ENCODE measurements at places on chromosomes 2 and 18.

GRCh38 chr18:74957588-74958224 is 251.2 kb downstream of the PTGR3 start:
- no peak for DNase-seq

DNA sequence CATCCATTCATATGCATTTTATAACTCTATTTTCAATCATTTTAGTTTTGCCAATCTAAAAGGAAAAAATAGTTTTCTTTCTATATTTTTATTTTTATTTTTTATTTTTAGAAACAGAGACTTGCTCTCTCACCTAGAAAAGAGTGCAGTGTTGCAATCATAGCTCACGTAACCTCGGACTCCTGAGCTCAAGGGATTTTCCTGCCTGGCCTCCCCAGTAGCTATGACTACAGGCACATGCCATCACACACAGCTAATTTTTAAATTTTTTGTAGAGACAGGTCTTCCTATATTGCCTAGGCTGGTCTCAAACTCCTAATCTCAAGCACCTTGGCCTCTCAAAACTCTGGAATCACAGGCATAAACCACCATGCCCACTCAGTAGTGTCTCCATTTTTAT is 125.5 kb upstream of the XIRP2 start:
- no peak for DNase-seq

DNA sequence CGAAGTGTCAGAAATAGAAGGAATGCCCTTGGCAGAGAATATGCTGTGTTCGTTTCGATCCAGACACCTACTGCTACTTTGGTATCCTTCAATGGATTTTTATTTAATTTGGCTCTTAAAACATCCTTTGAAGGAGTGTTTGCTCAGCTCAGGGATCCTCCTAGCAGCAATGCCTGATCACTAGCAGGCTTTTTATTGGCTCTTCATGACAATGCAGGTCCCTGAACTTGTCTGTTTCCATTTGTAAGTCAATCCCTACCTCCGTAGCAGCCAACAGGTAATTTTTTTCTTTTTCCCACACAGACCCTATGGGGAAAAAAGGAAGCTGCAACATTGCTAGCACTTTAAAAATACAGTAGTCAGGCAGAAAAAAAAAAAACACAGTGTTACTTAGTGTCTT is 366.2 kb upstream of the LRRTM1 start:
- DNase-seq = peak; percentile 21

DNA sequence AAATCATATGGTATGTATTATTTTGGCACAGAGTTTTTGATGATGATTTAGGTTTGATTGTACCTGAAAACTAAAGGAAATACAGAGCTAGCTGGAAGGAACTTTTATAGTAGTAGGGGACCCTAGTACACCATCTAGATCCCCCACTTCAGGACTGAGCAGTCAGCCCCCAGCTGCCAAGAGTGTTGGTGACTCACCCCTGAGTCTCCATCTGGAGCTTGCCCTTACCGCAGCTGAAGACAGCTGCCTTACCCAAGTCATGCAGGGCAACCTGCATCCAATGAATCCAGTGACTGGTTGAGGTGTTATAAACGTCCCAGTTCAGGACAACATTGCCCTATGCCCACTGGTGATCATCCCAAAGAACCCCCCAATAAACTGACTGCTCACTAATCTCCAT is 15.3 kb downstream of the PMS1 start:
- no peak for DNase-seq

- DNase-seq = peak; percentile 26
Observed at GRCh38 chr2:207352978-207353671, 176.6 kb upstream of the CREB1 start.

DNA sequence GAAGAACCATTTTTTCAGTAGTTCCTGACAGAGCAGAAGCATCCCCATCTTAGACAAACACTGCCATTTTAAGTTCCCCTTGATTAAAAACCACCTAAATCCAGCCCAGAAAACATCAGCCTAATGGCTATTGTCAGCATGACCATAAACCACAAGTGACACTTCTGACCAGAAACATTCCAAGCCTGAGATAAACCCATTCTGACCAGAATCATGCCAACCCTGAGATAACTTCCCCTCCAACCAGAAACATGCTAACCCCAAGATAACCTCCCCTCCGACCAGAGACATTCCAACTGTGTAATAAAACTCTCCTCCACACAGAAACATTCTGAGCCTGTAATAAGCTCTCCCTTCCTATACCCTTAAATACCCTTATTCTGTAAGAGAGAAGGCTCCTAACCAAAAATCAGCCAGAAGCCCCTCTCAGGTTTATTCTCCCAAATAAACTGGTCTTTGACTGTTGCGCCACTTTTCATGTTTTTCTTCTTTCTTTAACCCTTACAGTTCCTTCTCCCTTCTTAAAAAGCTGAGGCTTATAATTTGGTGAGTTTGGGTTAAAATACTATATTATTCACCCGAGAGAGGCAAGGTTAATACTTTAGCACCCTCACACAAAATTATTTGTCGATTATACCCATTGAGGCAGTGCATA is 149.7 kb downstream of the HNMT start:
- DNase-seq = no peak

DNA sequence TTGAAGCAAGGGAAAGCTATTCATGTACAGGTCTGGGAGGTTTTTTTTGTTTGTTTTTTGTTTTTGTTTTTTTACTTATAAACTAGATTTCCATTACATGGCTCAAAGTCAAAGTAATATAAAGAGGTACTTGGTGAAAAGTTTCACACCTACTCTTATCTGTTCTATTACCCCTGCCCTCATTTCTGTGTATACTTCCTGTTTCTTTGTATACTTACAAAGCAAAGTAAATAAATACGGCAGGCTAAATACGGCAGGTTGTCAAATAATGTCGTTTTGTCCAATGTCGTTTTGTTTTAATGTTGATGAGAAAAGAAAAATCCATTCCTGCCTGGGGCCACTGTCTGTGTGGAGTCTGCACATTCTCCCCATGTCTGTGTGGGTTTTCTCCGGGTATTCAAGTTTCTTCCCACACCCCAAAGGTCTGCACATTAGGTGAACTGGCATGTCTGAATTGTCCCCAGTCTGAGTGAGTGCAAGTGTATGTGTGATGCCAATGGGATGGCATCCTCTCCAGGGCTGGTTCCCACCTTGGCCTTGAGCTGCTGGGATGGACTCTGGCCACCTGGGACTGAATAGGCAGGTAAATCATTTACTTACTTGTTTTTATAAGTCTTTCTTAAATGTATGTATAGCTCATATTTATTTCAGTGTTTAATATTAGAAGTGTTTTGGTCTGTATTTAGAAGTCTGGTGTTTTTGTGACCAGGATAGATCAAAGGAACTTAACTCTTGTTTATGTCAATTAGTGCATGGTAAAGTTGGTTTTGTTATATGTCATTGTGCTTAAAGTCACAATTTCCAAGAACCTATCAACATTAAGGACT is 13.4 kb downstream of the STAMBP start:
- no peak for DNase-seq

GRCh38 chr18:2985628-2986027 is 27.3 kb downstream of the LPIN2 start:
- no peak for DNase-seq

DNA sequence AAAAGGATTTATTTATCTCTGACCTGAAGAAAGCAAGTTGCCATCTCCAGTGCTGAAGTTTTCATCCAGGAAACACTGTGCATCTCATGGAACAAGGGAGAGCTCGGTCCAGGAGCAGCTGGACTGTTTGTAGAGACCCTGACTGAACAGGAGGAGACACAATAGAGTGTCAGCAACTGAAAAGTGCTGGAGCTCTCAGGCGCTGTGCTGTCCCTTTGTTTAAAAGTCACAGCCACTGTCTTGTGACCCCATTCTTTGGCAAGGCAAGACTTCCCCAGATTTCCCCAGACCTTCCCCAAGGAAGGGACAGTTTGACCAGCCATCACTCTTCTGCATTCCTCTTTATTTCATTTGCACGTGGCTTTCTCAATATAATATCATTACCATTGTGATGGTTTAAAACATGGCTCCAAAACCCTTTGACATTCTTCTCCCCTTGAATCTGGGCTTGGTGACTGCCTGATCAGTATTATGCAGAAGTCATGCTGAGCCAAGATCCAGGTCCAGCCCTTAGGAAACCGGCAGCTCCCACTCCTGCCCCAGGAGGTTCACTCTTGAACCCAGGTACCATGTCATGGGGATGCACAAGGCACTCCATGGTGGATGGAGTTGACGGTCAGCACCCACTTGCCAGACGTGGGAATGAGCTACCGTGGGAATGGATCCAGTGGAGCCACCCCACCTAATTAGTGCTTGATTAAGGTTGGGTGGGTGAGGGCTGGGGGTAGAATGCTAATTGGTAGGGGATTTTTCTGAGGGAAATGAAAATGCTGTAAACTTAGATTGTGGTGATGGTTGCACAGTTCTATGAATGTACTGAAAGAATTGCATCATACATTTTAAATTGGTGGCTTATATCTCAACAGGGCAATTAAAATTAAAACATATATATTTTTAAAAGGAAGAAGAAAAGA is 497.9 kb upstream of the RAB6C start:
- no peak for DNase-seq

- no peak for DNase-seq
Observed at GRCh38 chr2:240160291-240161086, 20.0 kb upstream of the OTOS start.

DNA sequence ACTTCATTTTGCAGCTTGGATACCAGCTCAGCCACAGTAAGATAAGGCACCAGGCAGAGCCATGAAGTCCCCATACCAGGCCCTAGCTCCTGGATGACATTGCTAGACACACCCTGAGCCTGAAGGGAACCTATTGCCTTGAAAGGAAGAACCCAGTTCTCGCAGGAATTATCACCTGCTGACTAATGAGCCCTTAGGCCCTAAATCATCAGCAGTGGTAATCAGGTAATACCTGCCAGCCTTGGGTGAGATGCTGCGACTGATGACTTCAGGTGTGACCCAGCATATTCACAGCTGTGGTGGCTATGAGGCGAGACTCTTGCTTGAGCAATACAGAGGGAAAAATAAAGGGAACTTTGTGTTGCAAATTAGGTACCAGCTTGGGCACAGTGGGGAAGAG is 24.9 kb downstream of the CLK1 start:
- no peak for DNase-seq

GRCh38 chr2:127118467-127118866 is 11.5 kb upstream of the BIN1 start:
- DNase-seq = no peak

GRCh38 chr18:492451-492850 is 8.1 kb downstream of the COLEC12 start:
- no peak for DNase-seq

DNA sequence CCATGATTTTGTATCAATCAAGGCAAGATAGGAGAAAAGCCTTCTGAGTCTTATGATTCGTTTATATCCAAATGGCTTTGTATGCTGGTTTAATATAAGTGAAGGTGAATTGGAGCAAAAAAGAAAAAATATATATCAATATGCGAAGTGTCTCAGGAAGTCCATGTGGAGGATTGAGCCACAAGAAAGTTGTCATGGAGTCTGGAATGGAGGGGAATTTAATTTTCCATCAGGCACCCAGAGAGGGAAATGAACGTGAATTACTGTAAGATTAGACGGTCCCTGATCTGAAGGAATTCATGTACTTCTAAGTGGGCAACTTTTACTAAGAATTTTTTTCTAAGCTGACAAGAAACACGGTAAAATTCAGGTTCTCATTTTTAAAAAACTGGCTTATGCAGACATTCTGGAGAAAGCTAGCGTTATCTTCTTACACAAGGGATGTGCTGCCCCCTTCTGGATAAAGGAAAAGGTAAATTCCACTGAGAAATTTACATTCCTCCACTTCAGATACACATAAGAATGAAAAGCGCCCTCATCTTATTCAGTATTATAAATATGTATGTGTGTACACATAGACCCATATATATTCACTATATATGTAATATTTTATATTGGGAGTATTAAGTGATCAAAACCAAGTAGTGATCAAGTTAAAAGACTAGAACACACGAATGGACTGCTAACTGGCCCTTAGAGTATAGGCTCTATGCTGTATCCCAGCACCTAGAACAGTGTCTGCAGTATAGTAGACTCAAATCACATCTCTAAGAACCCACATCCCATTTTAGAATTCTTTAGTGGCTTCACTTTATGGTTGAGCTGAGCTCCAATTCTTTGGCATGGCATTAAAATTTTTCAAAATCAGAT is 289.0 kb upstream of the TFPI start:
- peak; percentile 25 for DNase-seq

Data from H7 (cell line).